ENCODE measurements at places on chromosomes 1 and 21.

GRCh38 chr21:33026878-33027400, 1.2 kb downstream of the OLIG2 start:
- no peak for DNase-seq

- no peak for DNase-seq
Observed at GRCh38 chr1:9755441-9755995, 68.2 kb downstream of the CLSTN1 start.

DNA sequence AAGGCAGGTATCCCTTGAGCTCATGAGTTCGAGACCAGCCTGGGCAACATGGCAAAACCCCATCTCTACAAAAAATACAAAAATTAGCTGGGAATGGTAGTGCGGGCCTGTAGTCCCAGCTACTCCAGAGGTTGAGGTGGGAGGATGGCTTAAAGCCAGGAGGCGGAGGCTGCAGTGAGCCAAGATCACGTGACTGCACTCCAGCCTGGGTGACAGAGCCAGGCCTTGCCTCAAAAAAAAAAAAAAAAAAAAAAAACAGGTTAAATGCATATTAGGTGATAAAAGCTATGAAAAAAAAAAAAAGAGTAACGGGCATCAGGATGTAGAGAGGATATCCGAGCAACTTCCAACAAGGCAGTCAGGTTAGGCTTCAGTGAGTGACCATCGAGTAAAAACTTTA, 2.8 kb upstream of the SRRM1 start:
- no peak for DNase-seq

GRCh38 chr1:21623410-21623961, 45.7 kb downstream of the RAP1GAP start:
- DNase-seq, result no peak

DNA sequence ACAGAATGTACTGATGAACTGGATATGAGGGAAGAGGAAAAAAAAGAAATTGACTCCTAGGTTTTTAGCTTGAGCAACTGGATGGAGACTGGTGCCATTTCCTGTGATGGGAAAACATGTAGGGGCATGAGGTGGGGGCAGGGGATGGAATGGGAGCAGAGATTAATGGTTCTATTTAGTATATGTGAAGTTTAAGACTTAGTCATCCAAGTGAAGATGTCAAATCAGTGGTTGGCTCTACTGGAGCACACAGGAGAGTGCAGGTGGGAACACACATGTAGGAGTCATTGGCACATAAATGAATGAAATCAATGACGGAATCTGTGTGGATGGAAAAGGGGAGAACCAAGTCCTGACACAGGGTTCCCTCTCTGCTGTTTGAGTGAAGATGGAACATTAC, 224.4 kb upstream of the COA6 start:
- no peak for DNase-seq

DNA sequence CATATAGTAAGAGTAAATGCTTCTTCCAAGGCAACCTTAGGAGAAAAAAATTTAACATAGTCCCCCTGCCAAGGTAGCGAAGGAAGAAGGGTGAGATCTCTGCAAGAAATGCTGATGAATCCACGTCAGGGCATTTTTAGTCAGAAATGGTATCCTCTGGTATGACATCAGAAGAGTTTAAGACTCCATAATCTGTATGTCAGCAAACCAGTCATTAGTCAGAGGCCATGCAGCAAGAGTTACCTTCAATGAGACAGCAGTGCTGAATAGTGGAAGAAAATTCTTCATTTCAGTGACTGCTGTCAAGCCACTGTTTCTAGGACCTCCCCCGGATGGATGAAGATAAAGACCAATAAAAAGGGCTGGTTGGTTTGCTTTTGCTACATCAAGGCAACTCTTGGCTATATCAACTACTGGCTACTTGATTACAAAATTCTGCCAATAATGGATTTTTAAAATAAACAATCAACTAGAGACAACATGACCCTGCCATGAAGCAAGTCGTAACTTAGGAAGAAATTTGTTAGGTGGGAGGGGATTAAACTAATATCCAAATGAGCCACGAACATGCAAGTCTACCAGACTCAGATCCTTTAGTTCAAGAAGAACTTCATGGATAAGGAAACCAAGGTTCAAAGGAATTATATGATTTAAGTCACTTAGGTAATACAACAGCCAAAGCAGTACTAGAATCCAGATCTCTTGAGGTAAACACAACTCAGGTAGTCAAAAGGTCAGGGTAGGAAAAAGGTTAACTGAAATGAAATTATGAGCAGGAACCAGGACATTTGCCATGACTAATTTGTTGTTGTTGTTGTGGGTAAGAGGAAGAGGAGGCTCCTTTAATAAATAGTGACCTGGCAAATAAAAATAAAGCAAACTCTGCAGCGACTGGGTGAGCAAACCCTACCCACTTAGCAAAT, 25.6 kb upstream of the GUCA2A start:
- no peak for DNase-seq

- DNase-seq, result no peak
Observed at GRCh38 chr1:98417820-98418219, 243.7 kb upstream of the SNX7 start.

DNA sequence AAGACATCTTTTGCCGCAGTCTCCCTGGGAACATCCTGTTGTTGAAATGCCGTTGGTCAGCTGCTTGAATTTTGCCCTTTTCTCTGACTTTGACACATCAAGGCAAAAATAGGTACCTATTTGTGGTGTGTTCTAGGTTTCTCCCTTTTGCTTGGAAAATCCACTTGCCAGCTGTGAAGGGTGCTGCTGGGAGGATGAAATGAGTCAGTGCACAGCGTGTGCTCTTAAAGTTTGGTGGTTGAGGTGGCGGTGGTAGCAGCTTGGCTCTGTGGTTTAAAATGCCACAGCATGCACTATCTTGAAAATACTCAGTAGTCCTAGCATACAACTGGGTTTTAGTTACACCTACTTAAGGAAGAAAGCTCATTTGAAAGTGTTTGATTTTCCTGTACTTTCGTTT, 183.8 kb downstream of the DHRS3 start:
- no peak for DNase-seq

GRCh38 chr21:30227128-30227527, 11.2 kb upstream of the CLDN8 start:
- no peak for DNase-seq

- DNase-seq, result no peak
Observed at GRCh38 chr1:15210651-15211375, 36.2 kb upstream of the FHAD1 start.

DNA sequence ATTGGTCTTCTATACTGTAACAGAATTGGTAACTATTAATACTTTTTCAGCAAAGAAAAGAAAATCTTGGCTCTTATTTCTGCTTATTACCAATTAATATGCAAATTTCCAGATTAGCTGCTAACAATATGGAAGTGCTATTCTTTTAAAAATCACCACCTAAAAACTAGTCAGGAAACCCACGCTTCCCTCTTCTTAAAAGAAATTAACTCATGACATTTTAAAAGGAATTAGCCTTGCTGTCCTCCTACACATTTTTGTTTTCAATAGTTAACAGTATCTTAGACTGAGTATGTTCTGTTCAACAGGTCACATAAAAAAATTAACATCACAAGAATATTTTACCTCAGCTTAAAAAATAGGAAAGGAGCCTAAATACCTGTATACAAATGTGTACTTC, 27.3 kb downstream of the ABL2 start:
- no peak for DNase-seq

- DNase-seq, result no peak
Observed at GRCh38 chr1:183859119-183859518, 54.2 kb downstream of the RGL1 start.

DNA sequence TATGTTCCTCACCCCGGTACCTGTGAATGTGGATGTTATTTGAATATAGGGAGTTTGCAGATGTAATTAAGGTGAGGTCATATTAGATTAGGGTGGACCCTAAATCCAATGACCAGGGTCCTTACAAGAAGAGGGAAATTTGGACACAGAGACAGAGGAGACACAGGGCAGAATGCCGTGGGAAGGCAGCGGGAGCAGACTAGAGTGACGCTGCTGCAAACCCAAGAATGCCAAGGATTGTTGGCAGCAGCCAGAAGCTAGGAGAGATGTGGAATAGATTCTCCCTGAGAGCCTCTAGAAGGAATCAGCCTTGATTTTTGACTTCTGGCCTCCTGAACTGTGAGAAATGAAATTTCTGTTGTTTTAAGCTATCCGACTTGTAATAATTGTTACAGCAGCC, 53.6 kb downstream of the SPATA46 start:
- DNase-seq, result no peak

- DNase-seq, result no peak
Observed at GRCh38 chr1:86938450-86938849, 24.0 kb downstream of the HS2ST1 start.

DNA sequence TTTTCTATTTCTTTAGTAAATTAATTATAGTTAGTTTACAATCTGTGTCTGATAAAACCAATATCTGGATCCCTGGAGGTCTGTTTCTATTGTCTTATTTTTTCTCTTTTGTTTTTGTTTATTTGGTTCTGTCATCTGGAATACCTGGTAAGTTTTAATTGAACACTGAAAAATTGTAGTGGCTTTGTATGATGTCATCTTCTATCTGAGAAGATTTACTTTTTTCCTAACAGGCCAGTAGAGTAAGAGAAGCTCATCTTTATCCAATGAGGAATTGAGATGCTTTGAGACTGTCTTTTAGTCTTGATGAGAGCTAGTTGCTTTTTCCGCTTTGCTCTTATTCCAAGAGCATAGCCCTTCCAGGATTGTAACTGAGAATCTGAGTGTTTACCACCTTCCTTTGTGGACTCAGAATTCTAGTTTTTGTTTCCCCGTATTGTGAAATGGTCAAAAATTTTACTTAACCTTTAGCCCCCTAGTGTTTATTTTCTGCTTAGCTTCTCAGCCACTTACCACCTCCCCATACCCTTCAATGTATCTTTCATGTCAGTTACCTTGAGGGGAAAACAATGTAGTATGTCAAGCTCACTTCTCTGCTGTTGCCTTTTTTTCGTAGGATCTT, 25.0 kb downstream of the PTGFRN start:
- DNase-seq, result no peak

- DNase-seq, result no peak
Observed at GRCh38 chr1:43545695-43546387, 15.2 kb downstream of the PTPRF start.

DNA sequence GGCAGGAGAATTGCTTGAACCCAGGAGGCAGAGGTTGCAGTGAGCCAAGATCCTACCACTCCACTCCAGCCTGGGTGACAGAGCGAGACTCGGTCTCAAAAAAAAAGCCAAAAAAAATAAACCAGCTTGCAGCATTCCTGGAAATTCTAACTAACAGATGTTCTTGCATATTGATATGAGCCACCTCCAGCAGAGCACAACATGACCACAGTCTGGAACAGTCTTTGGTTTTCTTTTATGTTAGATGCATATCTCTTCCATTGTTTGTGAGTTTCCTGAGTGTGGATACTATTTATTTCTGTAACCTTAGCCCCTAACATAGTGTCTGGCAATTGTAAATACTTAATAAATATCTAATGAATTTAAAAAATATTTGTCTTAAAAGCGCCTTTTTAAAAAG, 23.9 kb downstream of the IFNAR1 start:
- DNase-seq, result no peak

- no peak for DNase-seq
Observed at GRCh38 chr1:27149084-27149761, 5.7 kb downstream of the SLC9A1 start.

DNA sequence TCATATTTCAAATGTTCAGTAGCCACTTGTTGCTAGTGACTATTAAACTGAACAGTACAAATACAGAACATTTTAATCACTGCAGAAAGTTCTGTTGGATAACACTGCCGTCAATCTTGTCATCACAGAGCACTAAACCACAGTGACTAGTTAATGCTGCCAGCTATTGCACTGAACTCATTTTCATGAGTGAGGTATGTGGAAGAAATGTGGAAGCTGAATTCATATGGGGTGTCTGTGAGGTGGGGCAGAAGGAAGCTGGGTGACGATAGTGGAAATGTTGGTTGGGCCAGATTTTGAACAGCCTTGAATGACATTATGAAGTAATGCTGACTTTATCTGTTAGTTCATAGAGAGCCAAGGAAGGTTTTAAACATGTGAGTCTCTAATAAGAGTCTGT, 49.6 kb downstream of the OSBPL9 start:
- no peak for DNase-seq

GRCh38 chr21:36167541-36167940, 10.9 kb downstream of the DOP1B start:
- no peak for DNase-seq

DNA sequence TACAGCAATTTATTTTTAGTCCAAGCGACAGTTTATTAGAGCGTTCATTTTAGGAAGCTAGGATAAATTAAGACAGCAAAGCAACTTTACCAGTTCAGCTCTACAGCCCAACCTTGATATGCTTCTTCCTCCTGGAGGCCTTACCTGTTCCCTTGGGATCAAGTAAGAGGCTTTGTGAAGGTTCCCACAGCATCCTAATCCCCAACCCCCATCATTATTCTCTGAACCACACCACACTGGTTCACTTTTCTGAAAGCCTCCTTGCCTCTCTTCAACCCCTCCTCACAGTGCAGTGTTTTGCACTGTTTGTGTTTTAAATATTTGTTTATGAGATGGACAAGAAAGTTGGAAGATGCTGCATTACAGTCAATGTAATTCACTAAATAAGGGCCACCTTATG, 126.3 kb upstream of the CXADR start:
- no peak for DNase-seq

GRCh38 chr1:82947278-82947677, 1051.7 kb downstream of the TTLL7 start:
- DNase-seq, result no peak

DNA sequence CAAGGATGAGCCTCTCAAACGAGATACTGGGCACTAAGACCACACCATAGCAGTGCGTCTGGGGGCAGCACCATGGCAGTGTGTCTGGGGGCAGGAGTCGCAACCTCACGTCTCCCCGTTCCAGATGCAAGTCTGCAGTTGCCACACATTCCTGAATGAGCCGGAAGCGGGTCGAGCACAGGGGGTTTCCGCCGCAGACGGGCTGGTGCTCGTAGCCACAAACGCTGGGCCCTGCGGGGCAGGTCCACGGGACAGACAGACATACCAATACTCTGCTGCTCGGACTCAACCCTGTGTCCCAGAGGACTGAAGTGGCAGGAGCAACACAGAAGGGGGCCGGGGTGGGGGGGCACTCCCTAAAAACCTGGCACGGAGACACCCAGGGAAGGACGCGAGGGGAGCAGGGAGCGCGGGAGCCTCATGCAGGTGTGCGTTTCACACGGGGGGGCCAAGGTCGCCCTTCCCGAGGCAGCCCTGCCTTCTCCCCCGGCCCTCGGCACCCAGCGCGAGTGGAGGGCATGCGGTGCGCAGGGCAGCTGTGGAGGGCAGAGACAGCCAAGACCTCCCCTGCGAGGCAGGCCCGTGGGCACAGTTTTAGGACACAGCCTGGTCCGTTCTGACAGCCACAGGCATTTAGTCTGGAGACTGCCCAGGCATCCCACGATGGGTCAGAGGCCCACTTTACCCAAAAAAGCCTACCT, 24.5 kb downstream of the PTTG1IP start:
- DNase-seq, result no peak

- no peak for DNase-seq
Observed at GRCh38 chr1:94629259-94630181, 88.0 kb upstream of the F3 start.

GRCh38 chr1:45843474-45843905, 40.1 kb downstream of the MAST2 start:
- no peak for DNase-seq

DNA sequence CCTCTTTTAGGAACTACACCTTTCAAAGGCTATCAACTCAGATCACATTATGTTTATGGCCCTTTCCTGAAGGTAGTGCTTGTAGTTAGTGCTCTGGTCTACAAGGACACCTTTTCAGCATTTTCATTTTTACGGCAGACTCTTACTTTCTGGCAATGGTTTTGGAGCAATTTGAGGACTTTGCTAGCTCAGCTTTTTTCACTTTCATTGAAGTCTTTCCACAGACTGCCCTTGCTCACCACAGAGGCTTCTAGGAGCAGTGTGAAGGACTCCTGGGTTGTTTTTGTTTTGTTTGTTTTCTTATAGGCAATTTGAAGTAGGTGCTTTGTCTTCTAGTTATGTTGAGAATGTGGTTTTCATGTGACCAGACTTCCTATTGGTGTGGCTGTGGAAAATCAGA, 43.1 kb downstream of the CD55 start:
- DNase-seq, result no peak
